ENCODE measurements at places on chromosomes 5 and 9.

GRCh38 chr5:116451905-116452450 lies 122.6 kb downstream of the SEMA6A start:
- no peak for DNase-seq

GRCh38 chr9:133536536-133536935 lies 2.0 kb downstream of the ADAMTSL2 start:
- DNase-seq = no peak

- no peak for DNase-seq
Observed at GRCh38 chr9:114968671-114969070, 38.3 kb upstream of the TNFSF8 start.

DNA sequence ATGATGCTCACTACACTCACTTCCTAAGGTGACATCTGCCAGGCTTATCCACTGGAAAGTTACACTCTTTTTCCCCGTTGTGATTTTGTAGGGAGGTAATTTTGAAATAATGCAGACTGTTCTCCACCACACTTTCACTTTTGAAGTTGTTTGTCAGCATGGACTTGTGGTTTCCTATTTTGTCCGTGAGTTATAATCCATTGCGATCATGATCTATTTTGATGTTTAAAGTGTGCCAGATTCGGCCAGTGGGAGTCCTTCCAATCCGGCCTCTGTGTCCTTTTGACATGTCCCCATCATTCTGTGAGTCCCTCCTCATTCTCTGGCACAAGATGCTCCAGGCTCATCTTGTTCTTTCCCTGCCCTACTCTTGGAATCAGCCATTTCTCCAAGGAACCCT lies 211.3 kb upstream of the KLF4 start:
- no peak for DNase-seq

- DNase-seq = no peak
Observed at GRCh38 chr5:175541264-175541663, 62.9 kb downstream of the SFXN1 start.

- DNase-seq = no peak
Observed at GRCh38 chr5:172575816-172576545, 65.1 kb upstream of the NEURL1B start.

- DNase-seq = no peak
Observed at GRCh38 chr5:97297704-97298091, 114.7 kb upstream of the RIOK2 start.

GRCh38 chr9:92711844-92712243 lies 41.9 kb upstream of the IPPK start:
- no peak for DNase-seq

- DNase-seq = no peak
Observed at GRCh38 chr9:136916330-136917184, 28.0 kb downstream of the FBXW5 start.

- peak; percentile 89 for DNase-seq
Observed at GRCh38 chr9:127942216-127943010, 4.8 kb upstream of the DPM2 start.

Data from erythroblast (primary cell).